ENCODE measurements at places on chromosomes 5 and 9.

DNA sequence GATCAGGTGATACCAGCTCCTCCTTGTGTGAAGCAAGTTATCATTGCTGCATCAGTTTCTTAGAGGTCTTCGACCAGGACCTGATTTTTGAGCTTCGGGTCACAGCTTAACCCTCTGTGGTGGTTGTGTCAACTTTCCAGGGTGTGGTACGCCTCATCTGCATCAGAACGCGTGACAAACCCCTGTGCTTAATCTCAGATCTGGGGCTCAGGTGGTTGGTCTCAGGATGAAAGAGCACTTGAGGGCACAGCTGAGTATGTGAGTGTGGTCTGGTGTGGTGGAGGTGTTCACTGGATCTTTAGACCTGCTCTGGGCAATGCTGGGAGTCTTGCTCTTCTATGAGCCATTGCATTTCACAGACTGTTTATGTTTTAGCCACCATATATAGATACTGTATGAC, 64.1 kb downstream of the OSTF1 start:
- DNase-seq, result no peak

GRCh38 chr9:8417341-8417740, 617.8 kb upstream of the DMAC1 start:
- DNase-seq, result no peak

GRCh38 chr5:93273176-93273575, 307.8 kb downstream of the NR2F1-AS1 start:
- DNase-seq, result no peak

GRCh38 chr5:143445776-143446175, 42.3 kb upstream of the NR3C1 start:
- DNase-seq, result no peak

- DNase-seq, result no peak
Observed at GRCh38 chr9:121598965-121599871, 52.2 kb upstream of the DAB2IP start.

GRCh38 chr5:105088102-105088501, 1525.5 kb upstream of the NUDT12 start:
- no peak for DNase-seq

- DNase-seq, result no peak
Observed at GRCh38 chr9:107280543-107280942, 2.5 kb upstream of the RAD23B start.

DNA sequence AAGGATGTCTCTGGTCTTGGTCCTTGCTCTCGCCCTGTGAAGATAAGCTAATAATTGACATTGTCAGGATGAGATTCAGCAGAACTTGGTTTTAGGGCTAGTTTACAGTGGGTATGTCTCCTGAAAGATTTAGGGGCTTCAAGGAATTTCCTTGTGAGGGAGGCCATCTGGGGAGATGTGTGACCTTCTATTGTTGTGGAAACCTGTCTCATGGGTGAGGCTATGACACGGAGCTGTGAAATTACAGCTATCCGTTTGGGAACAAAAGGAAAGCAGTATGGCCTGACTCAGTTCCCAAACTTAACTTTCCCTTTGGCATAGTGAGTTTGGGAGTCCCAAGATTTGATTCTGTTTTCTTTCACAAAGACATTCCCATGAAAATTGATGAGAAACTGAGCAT, 142.0 kb downstream of the PARP8 start:
- no peak for DNase-seq

GRCh38 chr9:88429595-88430430, 41.6 kb downstream of the SPIN1 start:
- DNase-seq, result no peak

- no peak for DNase-seq
Observed at GRCh38 chr9:131889437-131890251, 149.8 kb upstream of the RAPGEF1 start.

GRCh38 chr9:110414471-110414870, 76.8 kb upstream of the TXNDC8 start:
- no peak for DNase-seq

DNA sequence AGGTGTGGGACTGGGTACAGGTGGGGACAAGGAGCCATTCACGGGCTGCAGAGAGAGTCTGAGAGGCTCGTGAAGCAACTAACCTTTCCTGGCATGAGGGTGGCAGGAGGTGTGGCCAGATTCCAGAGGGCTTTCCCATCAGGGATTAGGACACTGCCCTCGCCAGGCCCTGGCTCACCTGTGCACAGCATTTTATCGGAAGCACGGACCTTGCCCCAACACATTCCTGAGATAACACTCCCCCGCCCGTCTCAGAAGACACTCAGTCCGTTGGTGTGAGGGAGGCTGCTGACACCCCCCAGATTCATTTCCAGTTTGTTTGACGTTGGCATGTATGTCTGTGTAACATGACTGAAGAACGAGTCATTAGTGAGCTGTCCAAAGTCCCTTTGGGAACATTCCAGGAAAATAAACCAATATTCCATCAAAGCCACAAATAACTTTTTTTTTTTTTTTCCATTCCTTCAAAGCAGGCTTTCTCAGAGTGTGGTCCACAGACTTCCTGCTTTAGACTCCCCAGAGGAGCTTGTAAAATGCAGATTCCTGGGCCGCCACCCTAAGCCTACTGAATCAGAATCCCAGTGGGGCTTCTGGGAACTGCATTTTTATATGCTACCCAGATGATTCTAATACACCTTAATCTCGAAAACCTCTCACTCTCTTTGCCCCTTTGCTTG, 23.4 kb downstream of the WWC1 start:
- no peak for DNase-seq

DNA sequence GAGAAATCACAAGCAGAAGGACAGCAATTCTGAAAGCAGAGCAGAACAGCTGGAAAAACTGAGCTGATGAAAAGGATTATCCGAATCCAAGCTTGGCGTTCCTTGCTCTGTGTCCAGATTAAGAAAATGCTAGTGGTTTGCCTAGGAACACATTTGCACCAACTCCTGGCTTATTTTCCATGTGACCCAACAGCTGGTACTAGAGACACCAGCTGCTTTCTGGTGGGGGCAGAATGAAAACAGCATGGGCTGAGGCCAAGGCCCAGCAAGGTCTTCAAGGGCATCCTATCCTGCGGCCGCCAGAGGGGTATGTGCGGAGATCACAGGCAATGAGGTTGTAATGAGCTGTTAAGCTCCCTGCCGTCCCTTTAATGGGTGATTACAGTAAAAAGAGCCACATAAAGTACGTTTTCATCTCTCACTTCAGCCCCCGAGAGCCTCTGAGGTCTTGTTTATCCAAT, 131.5 kb downstream of the DOCK8 start:
- no peak for DNase-seq

DNA sequence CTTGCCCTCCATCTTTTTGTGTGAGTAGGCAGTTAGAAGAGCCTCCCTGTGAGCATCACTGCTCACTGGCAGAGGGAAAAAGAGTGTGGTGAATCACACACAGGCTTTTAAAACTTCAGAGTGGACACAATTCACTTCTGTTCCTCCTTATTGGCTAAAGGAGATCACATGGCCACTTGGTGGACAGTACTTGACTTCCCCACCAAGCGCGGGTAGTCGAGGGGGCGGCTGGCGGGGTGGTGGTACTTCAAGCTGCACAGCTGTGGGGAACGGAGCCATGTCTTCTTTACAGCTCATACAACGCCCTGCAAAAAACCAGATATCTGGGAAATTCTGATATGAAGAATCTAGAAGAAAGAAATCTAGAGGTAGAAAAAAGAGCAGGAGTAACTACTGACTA, 95.4 kb downstream of the PAM start:
- no peak for DNase-seq

DNA sequence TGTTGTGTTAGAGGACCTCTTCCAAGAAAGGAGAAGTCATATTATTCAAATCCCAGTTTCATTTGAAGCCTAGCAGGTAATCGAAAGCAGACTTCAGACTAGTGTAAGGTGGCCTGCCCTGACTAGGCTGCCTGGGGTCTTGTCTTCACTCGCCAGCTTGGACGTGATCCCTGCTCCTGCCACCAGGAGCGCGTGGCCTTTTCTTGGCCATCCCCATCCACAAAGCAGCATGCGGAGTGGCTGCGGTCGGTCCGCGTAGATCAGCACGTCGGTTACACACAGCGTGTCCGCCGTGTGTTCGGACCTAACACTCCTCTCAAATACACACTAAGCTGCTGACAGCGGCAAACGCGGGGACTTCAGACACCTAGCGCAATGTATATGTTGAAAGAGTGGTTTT, 37.3 kb downstream of the CFAP77 start:
- no peak for DNase-seq

DNA sequence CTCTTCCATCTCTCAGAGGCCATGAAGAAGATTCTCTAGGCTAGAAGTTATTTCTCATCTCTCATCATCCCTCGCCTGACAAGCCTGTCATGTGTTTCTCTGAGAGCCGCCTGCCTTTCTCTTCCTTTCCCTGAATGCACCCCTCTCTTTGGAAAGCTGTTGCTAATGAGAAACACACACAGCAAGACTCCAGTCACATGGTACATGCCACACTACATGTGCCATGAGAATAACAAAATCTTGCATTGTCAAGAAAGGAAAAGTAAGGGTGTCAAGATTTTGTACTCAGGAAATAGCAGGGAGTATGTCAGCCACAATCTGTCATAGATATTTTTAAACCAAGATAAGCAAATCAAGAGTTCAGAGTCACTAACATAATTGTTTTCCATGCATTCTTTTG, 8.9 kb downstream of the AGXT2 start:
- no peak for DNase-seq

- DNase-seq, result no peak
Observed at GRCh38 chr9:27491154-27491553, 32.9 kb upstream of the IFNK start.

DNA sequence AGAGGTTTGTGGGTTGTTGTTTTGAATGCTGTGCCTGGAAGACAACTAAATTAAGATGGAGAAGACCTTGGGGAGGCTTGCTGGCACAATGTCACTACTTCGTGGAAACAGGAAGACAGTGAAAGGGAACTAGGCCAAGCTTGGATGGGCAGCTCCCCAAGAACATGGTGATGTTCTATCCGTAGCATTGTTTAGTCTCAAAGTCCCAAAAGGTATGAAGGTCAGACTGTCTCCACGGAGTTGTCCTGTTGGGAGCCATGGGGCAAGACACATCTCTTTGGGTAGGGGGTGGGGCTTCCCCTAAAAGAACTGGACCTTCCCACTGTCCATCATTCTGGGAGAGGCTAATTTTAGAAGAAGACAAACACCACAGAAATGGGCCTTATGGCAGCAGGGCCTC, 140.5 kb downstream of the ENTREP1 start:
- DNase-seq, result no peak

DNA sequence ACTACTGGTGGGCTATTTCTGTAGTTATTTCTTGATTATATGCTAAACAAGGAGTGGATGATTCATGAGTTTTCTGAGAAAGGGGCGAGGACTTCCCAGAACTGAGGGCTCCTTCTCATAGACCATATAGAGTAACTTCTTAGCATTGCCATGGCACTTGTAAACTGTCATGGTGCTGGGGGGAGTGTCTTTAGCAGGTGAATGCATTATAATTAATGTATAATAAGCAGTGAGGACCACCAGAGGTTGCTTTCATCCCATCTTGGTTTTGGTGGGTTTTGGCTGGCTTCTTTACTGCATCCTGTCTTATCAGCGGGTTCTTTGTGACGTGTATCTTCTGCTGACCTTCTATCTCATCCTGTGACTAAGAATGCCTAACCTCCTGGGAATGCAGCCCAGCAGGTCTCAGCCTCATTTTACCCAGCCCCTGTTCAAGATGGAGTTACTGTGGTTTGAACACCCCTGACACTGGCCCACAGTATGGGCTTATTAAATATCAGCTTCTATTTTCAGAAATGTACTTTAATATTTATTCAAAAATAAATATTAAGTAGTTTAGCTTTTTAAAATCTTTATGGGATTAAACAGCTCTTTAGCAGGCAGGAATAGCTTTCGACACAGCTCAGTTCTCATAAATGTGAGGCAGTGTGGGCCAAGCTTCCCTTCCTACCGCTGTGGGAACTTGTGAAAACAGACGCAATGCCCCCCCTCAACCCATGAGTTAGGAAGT, 44.4 kb downstream of the GALNT12 start:
- no peak for DNase-seq

GRCh38 chr5:77662635-77663034, 24.1 kb upstream of the OTP start:
- no peak for DNase-seq

GRCh38 chr5:56812110-56812509, 3.2 kb upstream of the MAP3K1 start:
- DNase-seq, result no peak

GRCh38 chr9:22809371-22809770, 362.7 kb downstream of the DMRTA1 start:
- DNase-seq, result no peak

DNA sequence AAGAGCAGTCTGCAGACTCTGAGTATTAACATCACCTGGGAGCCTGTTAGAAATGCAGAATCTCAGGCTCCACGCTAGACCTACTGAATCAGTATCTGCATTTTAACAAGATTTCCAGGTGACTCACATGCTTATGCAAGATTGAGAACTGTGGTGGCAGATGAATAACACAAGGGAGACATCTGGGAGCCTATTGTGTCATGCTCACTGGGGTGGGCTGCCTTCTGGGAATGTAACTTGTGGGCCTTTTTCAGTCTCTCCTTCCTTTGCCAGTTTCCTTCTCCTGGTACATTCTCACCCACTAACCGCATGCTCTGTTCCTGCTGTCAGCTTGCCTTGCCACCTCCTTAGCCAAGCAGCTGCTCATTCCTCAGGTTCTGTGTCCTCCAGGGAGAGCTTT, 176.6 kb upstream of the C9orf72 start:
- no peak for DNase-seq

GRCh38 chr9:74447451-74448193, 49.5 kb upstream of the RORB start:
- no peak for DNase-seq

DNA sequence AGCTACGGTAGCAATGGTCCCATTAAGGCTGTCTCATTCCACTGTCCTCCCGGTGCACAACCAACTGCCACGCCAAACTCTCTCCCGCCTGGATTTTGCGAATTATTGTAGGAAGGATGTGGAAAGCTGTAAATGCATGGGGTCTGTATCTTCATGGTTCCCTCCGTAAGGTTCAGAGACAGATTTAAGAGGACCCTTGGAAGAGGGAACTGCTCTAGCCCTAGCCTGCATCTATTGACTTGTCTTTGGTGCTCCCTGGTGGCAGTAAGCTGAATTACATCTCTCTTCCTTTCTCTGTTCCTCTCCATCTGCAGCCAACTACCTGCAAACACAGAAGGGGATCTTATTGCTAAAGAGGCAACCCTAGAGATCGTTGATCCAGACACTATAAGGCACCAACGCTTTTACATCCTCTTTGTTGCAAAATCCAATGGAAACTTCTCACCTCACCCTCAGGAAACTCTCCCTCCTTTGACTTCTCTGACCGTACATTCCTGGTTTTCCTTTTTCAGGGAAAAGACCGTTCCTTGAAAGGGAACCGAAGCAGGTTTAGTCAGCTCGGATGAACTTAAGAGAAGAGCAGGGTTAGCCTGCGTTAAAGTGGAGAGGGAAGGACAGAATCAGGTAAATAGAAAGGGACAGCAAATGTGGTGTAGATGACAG, 11.9 kb downstream of the CAPSL start:
- DNase-seq, result peak; percentile 41

GRCh38 chr9:122342323-122343050, 28.3 kb upstream of the PTGS1 start:
- DNase-seq, result no peak

DNA sequence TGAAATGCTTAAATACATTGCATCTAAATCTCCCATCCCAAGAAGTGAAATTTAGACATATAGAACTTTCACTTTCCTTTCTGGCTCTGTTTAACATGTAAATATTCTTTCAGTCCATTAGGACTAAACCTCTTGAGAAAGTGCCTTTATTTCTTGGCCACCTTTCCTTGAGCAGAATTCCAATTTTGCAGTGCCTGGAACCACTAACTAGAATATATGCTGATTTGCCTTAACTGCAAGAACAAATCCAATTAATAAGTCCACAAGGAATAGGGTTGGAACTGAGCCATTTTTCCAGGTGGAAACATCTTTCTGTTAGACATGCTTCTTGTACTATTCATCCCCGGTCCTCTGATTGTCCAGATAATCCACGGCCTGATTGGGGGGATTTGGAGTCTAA, 478.0 kb downstream of the ENC1 start:
- DNase-seq, result no peak
